Uterus (tissue), 4 donors: ENCODE measurements at places on chromosomes 5 and 9. TPM values are rescaled to one million over a fixed set of nuclear protein-coding genes. Genes with fewer than 3 reads are reported as not detected.

DNA sequence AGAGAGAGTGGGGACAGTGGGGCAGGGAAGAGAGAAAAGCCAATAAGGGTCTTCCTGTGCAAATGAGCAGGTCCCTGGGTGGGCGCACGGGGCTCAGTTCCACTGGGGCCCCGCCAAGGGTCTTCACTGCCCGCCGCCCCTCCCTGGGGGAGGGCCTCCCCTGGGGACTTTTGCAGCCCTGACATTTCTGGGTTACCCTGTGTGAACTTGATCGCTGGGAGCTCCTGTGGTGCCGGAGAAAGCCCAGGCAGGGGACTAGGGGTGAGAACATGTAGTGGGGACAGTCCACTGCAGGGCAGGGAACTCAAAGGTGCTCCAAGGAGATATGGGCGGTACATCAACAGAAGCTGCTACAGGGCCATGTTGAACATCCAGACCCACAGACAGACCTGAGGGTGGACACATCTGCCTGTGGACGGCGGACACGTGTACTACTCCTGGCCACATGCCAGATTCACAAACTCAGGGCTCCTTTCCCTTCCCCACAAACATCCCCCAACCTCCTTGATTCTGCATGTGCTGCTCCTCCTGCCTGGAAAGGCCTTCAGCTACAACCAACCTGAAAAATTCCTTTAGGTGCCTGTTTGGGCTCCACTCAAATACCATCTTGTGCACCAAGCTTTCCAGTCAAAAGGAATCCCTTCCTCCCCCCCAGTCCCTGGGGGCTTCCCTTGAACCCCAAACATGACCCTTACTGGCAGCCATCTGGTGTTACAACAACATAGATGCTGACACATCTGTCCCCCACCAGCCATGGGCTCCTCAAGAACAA lies 43.0 kb upstream of the NEK6 start:
- DNase-seq: no peak

DNA sequence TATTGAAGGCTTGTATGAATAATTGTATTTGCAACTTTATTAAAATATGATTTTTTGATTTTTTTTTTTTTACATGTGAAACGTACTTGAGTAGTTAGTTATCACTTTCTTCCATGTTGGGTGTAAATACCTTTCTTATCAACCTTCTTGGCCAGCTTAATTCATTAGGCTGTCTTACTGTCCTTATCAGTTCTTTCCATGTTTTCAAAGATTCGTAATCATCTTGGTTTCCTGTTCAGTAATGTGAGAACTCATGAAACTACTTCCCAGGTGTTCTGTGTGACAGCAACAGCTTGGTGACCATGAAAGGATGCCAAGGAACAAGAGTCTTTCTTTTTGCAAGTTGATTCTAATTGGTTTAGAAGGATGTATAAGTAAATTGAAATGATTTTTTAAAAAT lies 100.0 kb downstream of the ADGRV1 start:
- DNase-seq: no peak

DNA sequence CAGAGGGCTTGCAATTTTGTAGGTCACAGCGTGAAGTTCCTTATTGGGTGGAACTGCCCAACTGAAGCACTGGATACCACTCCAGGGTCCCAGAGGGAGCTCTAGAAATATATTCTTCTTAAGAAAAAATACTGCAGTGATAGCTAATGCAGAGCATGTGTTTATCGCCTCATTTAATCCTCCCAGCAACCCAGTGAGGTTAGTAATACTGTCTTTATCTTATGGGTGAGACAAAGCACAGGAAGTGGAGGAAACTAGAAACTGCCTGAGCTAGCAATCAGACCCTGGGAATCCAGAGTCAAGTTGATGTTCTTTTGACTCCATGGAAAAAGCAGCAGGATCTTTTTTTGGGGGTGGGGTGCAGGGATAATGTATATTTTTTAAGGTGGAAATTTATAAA lies 153.3 kb downstream of the PJA2 start:
- DNase-seq: no peak

DNA sequence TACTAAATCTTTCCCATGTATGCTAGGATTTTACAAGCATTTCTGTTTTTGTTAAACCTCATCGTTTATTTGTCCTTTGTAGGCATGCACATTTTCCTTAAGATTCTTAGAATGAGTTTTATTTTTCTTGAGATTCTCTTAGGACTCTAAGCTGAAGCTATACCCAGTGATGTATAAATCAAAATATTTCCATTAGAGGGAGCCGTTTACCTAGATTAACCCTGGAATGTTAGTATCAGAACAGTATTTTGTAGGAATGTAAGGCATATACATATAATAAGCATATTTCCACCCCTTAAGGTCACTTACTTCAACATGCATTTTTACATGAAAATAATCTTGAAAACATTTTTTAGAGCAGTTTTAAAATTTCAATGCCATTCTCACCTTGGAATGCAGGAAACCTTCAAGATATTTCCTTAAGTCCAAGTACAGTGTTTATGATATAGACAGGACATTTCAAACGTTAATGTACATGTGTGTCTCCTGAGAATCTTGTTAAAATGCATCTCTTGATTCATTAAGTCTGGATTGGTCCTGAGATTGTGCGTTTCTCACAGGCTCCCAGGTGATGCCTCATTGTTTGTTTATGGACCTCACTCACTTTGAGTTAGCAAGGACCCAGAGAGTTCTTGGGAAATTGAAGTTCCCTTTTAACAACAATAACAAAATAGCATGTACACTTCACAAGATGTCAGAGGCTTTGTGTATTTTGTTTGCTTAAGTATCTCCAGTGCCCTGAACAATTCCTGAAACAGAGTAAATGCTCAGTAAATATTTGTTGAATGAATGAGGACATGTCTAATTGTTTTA lies 34.9 kb upstream of the FCHO2 start:
- no peak for DNase-seq

- DNase-seq: peak; percentile 29
Measured at GRCh38 chr9:34463098-34463900, 4.7 kb downstream of the DNAI1 start.

DNA sequence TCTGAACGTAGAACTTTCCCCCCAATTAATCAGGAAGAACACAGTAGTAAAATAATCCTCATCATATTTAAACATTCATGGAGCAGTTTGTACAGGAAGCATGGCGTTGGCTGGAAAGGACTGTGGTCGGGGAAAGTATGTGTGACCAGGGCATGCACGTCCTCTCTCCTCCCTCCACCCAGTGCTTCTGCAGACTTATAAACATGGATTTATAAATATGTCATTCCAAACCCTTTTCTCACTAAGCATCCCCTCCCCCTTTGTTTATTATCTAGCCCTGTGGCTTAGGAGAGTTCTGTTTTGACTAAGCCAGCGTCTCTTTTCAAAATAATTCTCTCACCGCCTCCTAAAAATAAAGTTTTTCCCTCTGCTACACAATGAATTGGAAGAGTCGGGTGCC lies 70.4 kb upstream of the DAP start:
- no peak for DNase-seq

The C9 gene
- total RNA-seq: not detected

The ANKRD34B gene
- not detected for total RNA-seq

The KLF9 gene
- total RNA-seq: 146 TPM

The GOLGA2 gene
- total RNA-seq: 37.9 TPM

The ARHGEF37 gene
- 10.4 TPM for total RNA-seq

The TMEM245 gene
- total RNA-seq: 80.0 TPM

The ZBTB26 gene
- total RNA-seq: 14.9 TPM

The F2RL2 gene
- total RNA-seq: 1.0 TPM

The CCL27 gene
- not detected for total RNA-seq
